SJSA1 (cell line): ENCODE measurements at places on chromosomes 16 and 17. TPM values are rescaled to one million over a fixed set of nuclear protein-coding genes. Genes with fewer than 3 reads are reported as not detected.

MYH1 gene
- total RNA-seq, result not detected in 2 replicates

ZG16B gene
- 0.11 and 0.53 TPM in 2 replicates for total RNA-seq

- no peak overlapping the region for H3K27ac ChIP-seq
- no peak for DNase-seq
- H3K36me3 ChIP-seq, result peaks cover 5% of the 10 kb centered on the region; the same call in 1 of the 2 replicates
- H3K4me1 ChIP-seq, result peaks cover 40% of the 10 kb centered on the region
- H3K27me3 ChIP-seq, result no peaks in the 10 kb centered on the region
Measured at GRCh38 chr17:82008941-82009405, 13.7 kb downstream of the CENPX start.

DNA sequence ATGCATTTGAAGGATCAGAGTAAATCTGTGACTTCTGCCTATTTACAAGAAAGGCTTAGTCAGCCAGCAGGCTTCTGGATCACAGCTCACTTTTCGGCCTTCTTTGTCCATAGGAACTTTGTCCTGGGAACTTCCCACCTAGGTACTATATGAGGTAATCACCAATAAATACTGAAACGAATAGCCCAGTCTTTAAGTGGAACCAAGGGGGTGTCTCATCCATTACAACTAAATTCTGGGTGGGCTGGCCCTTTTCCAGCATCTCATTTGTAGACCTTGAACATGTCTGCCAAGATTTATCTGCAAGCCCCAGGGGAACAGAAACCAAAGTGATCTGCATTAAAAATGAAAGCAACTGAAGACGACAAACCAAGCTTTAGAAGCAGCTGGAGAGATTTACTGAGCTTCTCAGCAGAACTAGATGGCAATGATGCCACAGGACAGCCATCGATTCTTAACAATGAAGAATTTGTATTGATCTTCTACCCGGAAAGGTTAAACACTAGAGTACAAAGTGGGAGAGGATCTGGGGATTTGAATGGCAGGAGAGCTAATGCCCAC is 55.5 kb downstream of the SNX11 start:
- H3K27ac ChIP-seq, result peak overlapping the region; percentile 17
- H3K27me3 ChIP-seq, result no peaks in the 10 kb centered on the region
- peak; percentile 78 for DNase-seq
- H3K4me3 ChIP-seq, result no peak overlapping the region; the same call in 1 of the 2 replicates
- H3K4me1 ChIP-seq, result peaks cover 18% of the 10 kb centered on the region
- H3K36me3 ChIP-seq, result no peaks in the 10 kb centered on the region

DNA sequence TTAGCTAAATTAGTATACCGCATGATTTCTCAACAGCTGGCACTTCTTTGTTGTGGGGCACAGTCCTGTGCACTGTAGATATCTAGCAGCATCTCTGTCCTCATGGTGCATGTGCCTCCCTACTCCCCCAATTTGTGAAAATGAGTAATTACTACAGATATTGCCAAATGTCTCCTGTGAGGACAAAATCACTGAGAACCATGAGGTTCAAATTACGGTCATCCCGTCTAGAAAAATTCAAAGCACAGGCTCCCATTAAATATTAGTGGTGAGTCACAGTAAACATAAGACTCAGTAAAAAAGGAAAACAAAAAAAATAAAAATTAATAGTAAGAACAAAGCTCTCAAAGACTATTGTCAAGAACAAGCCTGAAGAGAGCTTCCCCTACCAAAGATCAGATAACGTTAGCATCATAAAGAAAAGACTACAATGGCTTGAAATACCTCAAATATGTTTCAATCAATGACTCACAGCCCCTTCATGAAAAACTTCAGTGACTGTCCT is 57.8 kb downstream of the STH start:
- H3K27ac ChIP-seq, result peak overlapping the region; percentile 41
- H3K36me3 ChIP-seq, result peaks cover 16% of the 10 kb centered on the region; the same call in 1 of the 2 replicates
- peaks cover 38% of the 10 kb centered on the region for H3K4me1 ChIP-seq

GRCh38 chr17:34361478-34362061 is 1.5 kb downstream of the CCL1 start:
- H3K4me1 ChIP-seq, result no peaks in the 10 kb centered on the region
- no peaks in the 10 kb centered on the region for H3K27me3 ChIP-seq
- H3K27ac ChIP-seq, result no peak overlapping the region
